ENCODE measurements at places on chromosomes 3 and 15. TPM values are rescaled to one million over a fixed set of nuclear protein-coding genes. Genes with fewer than 3 reads are reported as not detected.

Gene IGSF10
- total RNA-seq, result 0.05 TPM

Gene TGM4
- total RNA-seq, result not detected

Gene RPSA
- total RNA-seq, result 716 TPM

Gene RSL24D1
- 77.4 TPM for total RNA-seq

Gene TRIM42
- not detected for total RNA-seq

Gene CLDN11
- total RNA-seq, result 0.44 TPM

Gene FGF7
- total RNA-seq, result 0.07 TPM

Gene NEK11
- total RNA-seq, result 2.5 TPM

Gene DZIP1L
- total RNA-seq, result 3.3 TPM

Gene MAP2K5
- total RNA-seq, result 29.0 TPM

- DNase-seq, result no peak
Measured at GRCh38 chr3:116669576-116669975, 40.0 kb upstream of the TUSC7 start.

- no peak for DNase-seq
Measured at GRCh38 chr3:34090876-34091275, 292.4 kb downstream of the PDCD6IP start.

DNA sequence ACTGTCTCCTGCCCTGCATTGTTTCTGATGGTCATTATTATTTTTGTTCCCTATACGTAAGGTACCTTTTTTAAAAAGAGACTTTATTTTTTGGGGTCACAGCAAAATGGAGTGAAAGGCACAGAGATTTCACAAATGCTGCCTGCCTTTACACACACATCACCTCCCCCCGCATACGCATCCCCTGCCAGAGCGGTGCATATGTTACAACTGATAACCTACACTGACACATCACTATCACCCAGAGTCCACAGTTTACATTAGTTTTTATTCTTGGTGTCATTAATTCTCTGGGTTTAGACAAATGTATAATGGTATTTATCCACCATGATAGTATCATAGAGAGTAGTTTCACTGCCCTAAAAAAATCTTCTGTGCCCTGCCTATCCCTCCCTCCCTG, 43.6 kb upstream of the KLF13 start:
- DNase-seq, result no peak

GRCh38 chr15:36497901-36498300, 81.5 kb upstream of the CDIN1 start:
- DNase-seq, result no peak

GRCh38 chr15:99029341-99030144, 22.0 kb upstream of the PGPEP1L start:
- no peak for DNase-seq

GRCh38 chr15:101617390-101617965, 34.7 kb downstream of the TM2D3 start:
- no peak for DNase-seq

GRCh38 chr3:17847156-17847555, 104.7 kb upstream of the TBC1D5 start:
- no peak for DNase-seq

DNA sequence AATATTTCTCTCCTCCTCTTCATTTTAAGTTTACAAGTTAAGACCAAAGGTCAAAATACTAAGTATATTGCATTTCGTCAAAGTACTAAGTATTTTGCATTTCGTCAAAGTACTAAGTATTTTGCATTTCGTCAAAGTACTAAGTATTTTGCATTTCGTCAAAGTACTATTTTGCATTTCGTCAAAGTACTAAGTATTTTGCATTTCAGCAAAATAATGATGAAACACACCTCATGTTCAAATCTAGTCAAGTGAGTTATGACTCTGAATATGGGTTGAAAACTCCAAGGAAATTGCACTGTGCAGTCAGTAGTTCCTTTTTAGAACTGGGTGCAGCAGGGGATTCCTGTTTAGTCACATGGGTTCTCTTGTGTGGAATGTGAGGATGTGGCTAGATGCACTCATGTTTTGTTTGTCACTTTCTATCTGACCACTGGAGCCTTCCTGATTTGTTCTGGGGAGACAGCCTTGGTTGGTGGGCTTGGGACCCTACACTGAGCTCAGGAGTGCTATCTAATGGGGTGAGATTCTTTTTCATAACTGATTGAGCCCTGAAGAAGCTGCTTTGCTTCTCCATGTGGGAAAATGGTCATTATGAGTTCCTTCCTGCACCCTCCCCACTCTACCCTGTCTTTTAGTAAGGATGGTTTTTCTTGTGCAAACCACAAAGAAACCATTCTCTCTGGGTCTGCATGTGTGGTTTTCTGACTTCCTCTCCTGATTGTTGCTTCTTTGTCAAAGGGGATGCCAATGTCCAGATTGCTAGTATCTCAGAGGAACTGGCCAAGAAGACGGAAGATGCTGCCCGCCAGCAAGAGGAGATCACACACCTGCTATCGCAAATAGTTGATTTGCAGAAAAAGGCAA, 73.4 kb downstream of the CCK start:
- no peak for DNase-seq

GRCh38 chr3:98778852-98779413, 15.8 kb downstream of the ST3GAL6 start:
- DNase-seq, result no peak

GRCh38 chr15:29636140-29636539, 186.1 kb downstream of the TJP1 start:
- DNase-seq, result no peak

- DNase-seq, result no peak
Measured at GRCh38 chr15:38559131-38559530, 5.5 kb downstream of the RASGRP1 start.

DNA sequence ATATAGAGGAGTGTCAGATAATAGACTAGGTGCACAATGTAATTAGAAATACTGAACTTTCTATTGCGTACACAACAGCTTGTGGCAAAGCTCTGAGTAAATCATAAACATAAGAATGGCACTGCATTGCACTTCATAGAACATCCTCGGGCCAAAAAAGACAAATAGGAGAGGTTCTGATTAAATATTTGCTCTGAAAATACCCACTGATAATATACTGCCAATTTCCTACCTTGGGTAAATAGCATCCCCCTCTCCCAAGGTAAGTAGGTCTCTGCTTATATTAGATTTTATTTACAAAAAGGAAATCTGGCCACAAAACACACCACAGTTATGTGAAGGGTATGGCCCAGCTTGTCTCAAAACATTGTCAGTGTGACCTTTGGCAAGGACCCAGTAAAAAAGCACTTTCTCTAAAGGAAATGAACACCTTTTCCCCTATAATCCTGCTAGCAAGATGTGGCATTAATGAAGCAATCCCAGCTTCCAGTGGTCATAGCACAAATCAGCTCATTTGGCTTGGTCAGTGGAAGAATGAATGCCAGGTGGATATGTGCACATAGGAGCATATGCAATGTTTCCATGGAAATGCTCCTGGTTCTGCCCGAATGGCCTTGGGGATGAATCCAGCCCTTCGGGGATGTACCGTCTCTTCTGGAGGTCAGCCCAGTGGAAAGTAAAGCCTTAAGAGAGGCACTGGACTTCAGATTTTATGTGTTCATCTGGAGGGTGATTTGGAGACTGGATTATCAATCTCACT, 315.9 kb downstream of the LSAMP start:
- no peak for DNase-seq

- no peak for DNase-seq
Measured at GRCh38 chr15:41949401-41950126, 22.8 kb downstream of the EHD4 start.

GRCh38 chr3:156373095-156373494, 181.8 kb downstream of the SSR3 start:
- DNase-seq, result no peak

DNA sequence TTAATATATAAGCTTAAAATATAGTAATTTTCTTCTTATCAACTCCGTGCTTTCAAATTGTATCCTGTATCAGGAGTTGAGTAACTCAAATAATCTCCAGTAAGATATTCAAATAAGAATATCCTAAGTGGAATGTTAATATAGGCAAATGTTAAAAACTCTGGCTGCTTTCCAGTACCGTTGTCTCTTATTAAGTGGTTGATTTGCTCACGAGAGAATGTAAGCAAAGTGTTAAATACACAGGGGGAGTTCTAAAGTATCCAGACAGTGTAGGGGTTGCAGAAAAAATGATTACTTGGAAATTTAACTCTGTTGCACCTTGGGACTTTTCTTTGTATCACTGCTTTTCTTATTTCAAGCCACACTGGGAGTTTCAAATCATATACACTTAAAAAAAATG, 478.9 kb upstream of the TBL1XR1 start:
- DNase-seq, result no peak

DNA sequence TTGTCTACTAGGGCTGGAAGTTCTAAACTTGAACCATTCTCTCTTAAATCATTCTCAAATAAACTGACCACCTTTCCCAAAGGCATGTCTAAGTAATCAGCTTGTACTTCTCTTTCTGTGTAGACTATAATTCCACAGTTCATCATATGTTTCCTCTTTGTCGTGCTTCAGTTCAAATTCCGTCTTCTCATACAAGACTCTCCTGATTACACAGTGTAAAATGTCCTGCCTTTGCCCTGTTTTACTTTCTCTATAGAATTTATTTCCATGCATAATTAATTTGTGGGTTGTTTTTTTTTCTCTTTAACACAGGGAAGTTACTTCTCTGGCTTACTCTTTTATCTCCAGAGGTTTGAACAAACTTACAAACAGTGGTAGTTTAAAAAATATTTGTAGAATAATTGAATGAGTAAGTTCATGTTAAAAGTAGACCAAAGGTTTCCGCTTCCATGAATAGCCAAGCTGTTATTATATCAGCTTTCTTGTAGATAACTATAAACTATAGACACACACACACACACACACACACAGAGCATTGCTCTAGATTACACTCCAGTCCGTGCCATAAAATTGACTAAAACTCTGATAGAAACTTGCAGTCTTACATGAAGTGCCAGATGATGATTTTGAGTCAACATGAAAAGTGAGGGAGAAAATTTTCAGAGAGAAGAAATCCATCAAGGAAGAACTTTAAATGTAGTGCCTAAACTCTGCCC, 119.0 kb downstream of the SUCNR1 start:
- DNase-seq, result no peak

DNA sequence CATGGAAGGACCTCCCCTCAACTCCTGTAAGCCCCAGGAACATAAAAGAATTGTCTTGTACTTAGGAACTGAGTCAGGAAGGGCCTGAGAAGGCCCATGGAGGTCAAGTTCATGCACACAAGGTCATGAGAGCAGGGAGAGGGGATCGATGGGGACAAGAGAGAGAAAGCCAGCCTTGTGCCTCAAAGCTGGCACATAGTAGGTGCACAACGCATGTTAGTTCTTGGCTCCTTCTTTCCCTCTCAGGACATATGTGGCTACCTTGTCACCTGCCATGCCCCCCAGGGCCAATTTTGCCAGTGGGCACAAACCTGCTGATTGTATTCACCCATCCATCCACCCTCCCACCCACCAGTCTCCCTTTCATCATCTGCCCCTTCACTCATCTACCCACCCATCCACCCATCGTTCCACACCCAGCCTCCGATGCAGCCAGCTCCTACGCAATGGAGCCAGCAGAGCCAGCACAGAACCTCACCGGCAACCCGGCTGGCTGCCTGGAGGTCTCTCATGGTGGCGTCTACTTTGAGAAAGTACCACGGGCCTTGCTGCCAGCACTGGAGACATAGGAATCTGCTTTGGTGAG, 52.4 kb upstream of the INSYN1 start:
- no peak for DNase-seq

GRCh38 chr15:72486144-72486543, 12.0 kb downstream of the ARIH1 start:
- no peak for DNase-seq

DNA sequence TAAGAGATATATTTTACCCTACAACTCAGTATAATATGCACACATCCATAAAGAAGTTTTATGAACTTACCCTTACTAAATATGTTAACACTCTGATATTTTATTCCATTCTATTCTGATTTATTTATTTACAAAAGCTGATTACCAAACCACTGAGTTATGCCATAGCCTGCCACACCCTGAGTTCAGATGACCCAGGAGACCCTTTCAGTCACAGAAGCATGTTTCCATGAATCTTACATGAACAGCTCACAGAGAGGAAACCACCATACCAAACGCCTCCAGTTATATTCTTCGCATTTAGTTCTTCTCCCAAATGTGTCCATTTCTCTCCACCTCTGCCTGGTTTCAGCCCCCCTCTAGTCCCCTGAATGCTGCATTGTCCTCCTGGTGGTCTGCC, 103.5 kb downstream of the SEMA5B start:
- DNase-seq, result no peak

GRCh38 chr3:195110647-195111318, 160.2 kb downstream of the XXYLT1 start:
- no peak for DNase-seq

DNA sequence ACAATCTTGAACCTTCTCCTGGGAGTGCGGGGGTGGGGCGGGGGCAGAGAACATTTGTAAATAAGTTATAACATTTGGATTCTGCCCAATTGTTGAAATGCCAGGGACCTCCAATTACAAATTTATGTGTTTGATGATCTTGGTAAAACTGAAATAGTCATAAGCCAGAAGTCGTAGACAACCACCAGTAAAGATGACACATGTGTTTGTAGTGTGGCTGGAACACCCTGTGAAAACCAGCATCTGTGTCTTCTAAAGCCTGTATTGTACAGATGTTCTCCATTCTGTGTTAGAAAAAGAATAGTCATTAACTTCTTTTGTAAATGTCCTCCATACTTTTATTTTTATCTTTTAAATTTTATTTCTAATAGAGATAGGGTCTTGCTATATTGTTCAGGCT, 61.8 kb downstream of the ARIH1 start:
- no peak for DNase-seq

DNA sequence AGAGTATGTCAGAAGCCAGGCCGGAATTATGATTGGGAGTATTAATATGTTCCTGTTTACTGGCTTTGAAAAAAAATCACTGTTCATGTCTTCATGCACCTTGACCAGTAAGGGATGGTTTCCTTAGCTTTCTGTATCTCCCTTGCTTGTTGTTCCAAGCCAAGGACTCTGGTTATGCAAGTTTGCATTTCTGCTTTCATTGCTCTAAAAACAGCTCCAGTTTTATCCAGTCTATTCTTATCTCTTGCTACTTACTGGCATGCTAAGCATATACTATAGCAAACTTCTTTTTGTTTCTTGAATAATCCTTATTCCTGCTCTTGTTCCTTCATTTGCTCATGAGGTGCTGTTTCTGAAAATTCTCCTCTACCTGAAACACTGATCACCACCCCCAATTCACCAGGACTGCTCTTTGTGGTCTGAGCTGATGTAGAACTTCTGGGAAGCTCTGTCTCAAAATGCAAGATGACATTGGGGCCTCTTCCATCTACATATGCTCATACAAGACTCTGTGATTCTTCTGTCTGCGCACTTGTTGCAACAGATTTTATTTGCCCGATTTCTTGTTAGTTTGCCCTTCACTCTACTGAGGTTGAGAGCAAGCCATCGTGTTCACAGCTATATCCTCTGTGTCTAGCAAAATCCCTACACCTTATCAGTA, 173.0 kb downstream of the EBLN2 start:
- no peak for DNase-seq

GRCh38 chr3:9384141-9384828, 13.1 kb upstream of the SETD5 start:
- DNase-seq, result no peak

GRCh38 chr3:128240232-128240631, 87.0 kb downstream of the EEFSEC start:
- no peak for DNase-seq

DNA sequence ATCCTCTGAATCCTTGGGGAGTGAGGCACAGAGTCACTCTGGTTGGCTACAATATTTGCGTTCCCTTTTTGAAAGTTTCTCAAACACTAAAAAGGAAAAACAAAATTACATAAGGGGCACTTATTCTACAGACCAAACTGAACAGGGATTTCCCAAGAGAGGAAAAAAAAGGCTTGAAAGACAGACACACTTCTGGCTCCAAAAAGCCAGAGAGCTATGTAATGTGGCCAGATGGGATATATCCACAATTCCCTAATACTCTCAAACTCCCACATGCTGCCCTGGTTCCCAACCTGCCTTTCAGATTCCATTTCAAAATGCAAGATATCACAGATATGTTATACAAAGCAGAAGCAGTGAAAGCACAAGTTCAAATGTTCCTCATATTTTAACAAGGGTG, 1.6 kb downstream of the FRMD4B start:
- DNase-seq, result no peak
